ENCODE measurements at places on chromosomes 3 and 15.

GRCh38 chr3:115693868-115694267 lies 70.6 kb downstream of the GAP43 start:
- no peak for DNase-seq

GRCh38 chr3:112389961-112390360 lies 57.0 kb downstream of the CD200 start:
- no peak for DNase-seq

DNA sequence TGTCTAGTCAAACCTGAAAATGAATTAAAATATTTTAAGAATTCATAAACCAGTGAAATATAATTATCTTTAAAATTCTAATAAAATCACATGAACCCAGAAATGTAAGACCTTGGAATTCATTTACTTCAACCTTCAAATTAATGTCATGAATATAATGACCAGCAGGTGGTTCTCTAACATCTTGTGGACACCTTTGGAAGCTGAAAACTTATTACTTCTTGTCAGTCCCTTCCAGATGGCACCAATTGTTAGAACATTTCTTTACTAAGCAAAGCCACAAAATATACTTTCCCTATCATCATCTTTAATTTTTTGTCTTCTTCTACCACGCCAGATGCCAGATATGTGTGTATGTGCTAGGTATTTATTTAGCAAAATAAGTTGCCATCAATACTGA lies 240.0 kb downstream of the MBNL1 start:
- DNase-seq: no peak

GRCh38 chr15:80494351-80494751 lies 90.2 kb downstream of the ARNT2 start:
- no peak for DNase-seq

GRCh38 chr3:38131621-38132369 lies 5.1 kb downstream of the ACAA1 start:
- DNase-seq: peak; percentile 33

GRCh38 chr3:106034313-106034712 lies 165.5 kb upstream of the CBLB start:
- DNase-seq: no peak

GRCh38 chr3:192514081-192514753 lies 213.1 kb downstream of the FGF12 start:
- DNase-seq: no peak

GRCh38 chr15:87416591-87417257 lies 839.8 kb downstream of the NTRK3 start:
- no peak for DNase-seq

- DNase-seq: no peak
These were observed 6.0 kb downstream of the PLA2G4F start for GRCh38 chr15:42150219-42150970.

GRCh38 chr3:17489139-17489538 lies 253.3 kb downstream of the TBC1D5 start:
- no peak for DNase-seq

DNA sequence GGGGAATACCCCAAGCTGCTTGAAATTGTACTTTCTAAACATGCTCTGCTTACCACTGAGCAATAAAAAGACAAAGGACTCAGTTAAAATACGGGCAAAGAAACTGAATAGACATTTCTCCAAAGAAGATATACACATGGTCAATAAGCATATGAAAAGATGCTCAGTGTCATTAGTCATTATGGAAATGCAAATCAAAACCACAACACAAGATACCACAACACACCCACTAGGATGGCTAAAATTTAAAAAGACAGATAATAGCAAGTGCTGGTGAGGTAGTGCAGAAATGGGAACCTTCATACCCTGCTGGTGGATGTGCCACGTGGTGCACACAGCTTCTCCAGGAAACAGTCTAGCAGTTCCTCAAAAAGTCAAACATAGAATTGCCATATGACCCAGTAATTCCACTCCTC lies 21.3 kb downstream of the LRIG1 start:
- no peak for DNase-seq

- no peak for DNase-seq
These were observed 119.9 kb upstream of the RAP2B start for GRCh38 chr3:153042088-153042487.

DNA sequence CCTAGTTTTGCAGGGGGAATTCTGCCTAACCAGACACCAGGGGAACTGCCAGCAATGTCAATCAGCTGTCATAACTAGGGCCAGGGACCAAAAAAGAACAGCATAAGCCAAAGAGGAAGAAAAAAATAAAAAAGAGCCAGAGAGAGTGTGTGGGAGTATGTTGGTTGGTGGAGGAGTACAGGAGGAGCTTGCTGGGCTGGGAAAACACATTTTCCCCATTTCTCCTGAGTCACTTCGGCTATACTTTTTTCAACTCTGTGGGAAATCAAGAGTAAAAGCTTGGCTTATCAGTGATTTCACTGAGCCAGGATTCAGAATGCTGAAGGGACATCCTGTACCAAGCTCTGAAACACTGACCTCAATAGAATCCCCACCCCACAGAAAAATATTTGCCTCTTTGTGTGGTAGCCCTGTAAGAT lies 144.7 kb upstream of the DPH6 start:
- no peak for DNase-seq

GRCh38 chr3:194312743-194313281 lies 38.3 kb downstream of the CPN2 start:
- no peak for DNase-seq

- DNase-seq: no peak
These were observed 493.4 kb upstream of the TGFBR2 start for GRCh38 chr3:30112902-30113484.

DNA sequence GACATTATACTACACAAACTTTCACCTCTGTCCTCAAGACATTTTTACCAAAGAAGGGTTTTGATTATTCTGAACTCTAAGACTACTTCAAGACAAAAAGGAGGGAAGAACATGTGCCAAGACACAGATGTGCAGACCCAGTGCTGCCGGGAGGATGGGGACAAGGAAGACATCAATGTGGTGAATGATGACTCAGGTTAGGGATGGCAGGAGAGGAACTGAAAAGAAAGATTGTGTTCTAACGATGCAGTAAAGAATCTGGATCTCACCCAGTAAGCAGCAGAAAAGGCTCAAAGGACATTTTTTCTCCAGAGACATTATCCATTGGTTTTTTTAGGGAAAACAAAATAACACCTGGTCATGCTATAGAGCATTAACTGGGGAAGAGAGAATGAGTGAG lies 449.9 kb upstream of the NR2F2 start:
- DNase-seq: no peak

GRCh38 chr3:24972491-24972890 lies 455.6 kb upstream of the RARB start:
- DNase-seq: no peak

- DNase-seq: no peak
These were observed 53.8 kb downstream of the CACNA2D3 start for GRCh38 chr3:54176106-54176505.

DNA sequence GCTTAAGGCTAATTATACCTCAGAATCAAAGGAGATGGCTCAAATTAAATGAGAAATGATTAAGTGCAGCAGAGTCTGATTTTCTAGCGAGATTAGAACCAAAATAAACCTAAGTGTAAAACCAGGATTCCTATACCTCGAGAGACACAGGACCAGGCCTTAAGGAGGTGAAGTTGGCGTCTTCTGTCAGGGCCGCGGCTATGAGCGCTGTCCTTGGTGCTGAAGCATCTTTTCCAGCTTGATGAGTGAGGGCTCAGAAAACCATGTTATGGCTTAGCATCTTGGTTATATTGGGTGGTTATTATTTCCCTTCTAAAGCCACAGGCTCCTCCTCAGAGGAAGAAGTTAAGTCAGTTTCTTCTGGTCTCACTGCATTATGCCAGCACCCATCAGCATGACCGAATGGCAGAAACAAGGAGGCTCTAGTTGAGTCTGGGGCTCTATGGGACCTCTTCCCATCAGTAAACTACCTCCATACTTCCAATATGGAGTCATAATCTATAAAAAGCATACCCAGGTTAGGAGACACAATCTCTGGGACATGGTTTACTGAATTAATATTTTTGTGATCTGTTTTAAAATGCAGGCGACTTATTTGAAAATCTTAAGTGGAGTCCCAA lies 120.1 kb upstream of the NMNAT3 start:
- DNase-seq: no peak

DNA sequence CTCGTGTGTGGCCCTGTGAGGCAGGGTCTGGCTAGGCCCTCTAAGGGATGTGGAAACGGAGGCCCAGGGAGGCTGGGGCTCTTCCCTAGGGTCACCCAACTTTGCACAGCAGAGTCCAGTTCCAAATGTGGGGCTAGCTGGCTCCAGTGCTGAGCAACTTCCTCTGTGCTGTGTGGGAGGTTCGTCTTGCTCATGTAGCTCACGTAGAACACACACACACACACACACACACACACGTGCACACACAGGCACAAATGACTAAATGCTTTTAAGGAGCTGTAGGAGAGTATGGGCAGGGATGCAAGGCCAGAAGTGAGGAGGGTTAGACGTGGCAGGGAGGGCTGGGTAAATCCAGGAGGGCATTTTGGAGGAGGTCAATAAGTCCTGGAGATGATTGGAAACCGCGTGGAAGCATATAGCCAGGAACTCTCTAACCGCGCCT lies 213.8 kb downstream of the RPLP1 start:
- peak; percentile 14 for DNase-seq

- DNase-seq: no peak
These were observed 838.5 kb downstream of the TUSC7 start for GRCh38 chr3:117547956-117548550.

DNA sequence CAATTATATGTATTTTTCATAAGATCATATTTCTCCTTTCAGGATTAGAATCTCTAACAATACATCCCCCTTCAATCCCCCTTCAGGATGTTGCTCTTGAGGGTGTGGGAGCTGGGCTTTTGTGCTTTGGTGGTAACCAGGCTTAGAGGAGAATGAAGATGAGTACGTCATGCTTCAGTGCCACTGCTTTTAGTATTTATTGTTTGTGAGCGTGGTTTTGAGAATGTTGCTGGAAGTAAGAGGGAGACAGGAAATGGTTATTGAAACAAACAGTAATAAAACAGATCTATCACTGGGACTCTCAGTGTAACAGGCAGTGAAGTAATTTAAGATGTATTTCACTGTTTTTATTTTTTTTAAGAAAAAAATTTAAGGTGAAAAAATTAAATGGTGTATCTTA lies 35.3 kb downstream of the GBE1 start:
- no peak for DNase-seq

DNA sequence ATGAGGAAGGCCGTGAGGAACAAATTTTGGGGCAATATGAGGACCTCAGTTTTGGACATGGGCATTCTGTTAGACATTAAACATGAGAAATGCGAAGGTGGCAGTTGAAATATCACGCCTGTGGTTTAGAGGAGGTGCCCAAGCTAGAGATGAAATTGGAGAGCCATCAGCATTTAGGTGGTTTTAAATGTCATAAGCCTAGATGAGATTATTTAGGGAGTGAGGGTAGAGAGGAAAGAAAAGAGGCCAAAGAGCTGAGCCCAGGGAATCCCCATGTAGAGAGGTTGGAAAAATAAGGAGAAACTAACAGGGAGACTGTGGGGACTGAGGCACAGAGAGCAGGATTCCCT lies 14.9 kb downstream of the RTP1 start:
- no peak for DNase-seq

GRCh38 chr15:35299059-35299735 lies 214.1 kb upstream of the NANOGP8 start:
- no peak for DNase-seq

DNA sequence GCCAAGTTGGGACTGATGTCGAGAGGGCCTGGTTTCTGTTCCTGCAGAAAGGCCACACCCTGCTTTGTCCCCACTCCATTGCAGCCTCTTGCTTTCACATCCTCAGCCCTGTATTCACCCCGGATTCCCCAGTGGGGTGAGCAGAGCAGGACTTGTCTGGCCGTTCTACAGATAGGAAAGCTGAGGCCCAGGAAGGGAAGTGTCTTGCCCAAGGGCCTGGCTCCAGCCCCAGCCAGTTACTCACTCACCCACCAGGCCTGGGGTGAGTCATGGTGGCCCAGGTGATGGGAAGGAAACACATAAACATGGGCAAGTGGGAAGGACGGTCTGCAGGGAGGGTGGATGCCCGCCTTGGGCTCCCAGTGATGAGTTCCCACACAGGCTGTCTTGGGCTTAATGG lies 6.1 kb upstream of the DUSP7 start:
- no peak for DNase-seq

DNA sequence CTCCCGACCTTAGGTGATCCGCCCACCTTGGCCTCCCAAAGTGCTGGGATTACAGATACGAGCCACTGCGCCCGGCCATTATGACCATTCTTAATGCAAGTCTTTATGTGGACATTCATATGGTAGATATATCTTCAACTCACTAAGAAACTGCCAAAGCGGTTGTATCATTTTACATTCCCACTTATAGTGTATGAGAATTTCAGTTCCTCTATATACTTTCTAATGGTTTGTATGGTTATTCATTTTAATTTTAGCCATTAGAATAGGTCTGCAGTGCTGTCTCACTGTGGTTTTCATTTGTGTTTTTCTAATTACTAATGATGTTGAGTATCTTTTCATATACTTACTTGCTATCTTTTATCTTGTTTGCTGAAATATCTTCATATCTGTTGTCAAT lies 32.5 kb downstream of the TCF12 start:
- no peak for DNase-seq

GRCh38 chr3:61628636-61629035 lies 67.3 kb downstream of the PTPRG start:
- no peak for DNase-seq

GRCh38 chr3:31770822-31771326 lies 210.2 kb downstream of the OSBPL10 start:
- DNase-seq: no peak

DNA sequence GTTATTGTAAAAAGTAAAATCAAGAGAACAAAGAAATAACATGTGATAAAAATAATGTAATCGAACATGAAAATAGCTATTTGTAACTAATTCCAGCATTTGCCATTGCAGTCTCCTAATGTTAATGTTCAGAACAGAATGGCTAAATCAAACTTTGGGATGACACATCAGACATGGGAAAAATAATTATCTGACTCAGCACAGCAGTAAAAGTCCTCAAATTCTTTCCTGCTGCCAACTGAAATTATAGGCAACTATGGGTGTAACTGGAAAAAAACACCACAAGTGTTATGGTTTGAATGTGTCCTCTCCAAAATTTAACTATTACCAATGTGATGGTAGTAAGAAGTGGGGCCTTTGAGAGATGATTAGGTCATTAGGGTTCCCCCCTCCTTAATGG lies 446.7 kb downstream of the C3orf38 start:
- DNase-seq: no peak
